ENCODE measurements at places on chromosomes 4 and X.

DNA sequence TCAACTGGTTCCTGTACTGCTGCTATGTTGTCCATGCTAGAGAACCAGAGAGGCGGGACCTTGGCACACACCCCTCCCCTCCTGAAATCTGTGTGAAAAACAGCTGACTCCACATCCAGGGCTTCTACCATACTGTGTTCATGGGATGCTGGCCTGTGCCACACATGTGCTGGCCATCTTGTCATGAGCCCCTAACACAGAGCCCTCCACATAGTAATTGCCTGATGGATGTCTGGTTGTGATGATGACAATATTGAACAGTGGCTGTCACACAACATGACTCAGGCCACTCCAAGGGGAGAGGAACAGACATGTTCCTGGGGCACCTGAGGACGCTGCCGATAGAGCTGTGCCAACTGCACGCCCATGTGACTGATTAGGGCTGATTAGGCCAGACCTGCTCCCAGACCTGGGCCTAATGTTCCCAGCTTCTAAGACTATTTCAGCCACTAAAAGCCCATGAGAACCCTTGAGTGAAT lies 13.1 kb downstream of the SLC25A5 start:
- H3K4me1 ChIP-seq, result peaks cover 12% of the 10 kb centered on the region
- no peak overlapping the region for H3K4me3 ChIP-seq
- no peak overlapping the region for H3K27ac ChIP-seq
- H3K27me3 ChIP-seq, result no peaks in the 10 kb centered on the region
- DNase-seq, result no peak

DNA sequence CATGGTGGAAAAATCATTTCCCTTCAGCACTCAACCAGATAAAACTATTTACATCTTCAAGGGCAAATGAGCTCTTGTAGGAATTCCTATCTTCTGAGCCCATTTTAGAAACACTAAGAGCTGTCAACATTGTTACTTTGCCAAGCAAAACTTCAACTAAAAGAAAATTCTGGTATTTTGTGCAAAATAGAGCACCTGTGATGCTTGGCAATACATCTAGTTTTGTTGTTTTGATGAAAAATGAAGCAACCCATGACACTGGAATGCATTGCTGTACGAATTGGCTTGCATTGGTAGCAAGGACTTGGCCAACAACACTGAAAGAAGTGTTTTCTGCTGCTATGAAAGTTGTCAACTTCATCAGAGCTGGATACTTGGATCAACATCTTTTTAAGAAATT lies 194.4 kb downstream of the COX18 start:
- H3K27me3 ChIP-seq, result no peaks in the 10 kb centered on the region
- no peaks in the 10 kb centered on the region for H3K36me3 ChIP-seq
- no peak for DNase-seq
- no peaks in the 10 kb centered on the region for H3K4me1 ChIP-seq
- no peak overlapping the region for H3K4me3 ChIP-seq
- H3K27ac ChIP-seq, result no peak overlapping the region

DNA sequence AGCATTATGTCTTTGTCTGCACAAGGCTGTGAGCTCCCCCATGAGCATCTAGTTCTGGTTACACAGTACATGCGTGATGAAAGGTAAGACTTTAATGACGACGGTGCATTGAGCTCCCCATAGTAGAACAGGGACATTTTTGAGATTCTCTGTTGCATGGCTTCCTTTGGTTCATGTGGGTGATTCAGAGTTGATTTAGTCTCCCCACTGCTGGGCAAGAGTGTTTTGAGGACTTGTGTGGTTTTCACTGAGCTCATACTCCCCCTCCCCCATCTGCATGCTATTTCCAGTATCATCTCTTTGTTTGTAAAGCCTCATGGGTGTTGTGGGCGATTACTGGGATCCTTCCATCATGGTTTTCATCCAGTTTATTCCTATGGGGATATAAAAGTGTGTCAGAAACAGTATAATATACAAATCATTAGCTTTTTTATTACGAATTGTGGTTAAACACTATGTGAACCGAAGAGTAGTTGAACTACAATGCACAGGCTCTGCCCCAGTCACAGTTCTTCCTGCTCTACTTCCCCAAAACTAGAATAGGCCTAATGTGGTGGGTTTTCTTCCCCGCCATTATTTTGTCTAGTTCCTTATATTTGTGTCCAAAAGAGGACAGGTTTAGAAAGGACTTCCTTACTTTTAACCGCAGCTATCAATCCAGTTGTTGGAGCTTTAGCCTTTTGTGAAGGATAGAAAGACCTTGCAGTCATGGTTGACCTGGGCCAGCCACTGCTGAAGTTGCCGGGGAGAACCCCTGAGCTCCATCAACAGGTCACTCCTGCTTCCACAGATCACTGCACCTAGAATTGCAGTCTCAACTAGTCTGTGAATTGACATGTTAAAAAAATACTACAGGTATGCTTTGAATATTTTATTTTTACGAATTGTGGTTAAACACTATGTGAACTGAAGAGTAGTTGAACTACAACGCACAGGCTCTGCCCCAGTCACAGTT lies 30.4 kb downstream of the KIT start:
- DNase-seq, result no peak
- no peak overlapping the region for H3K27ac ChIP-seq
- no peaks in the 10 kb centered on the region for H3K27me3 ChIP-seq
- H3K36me3 ChIP-seq, result no peaks in the 10 kb centered on the region

DNA sequence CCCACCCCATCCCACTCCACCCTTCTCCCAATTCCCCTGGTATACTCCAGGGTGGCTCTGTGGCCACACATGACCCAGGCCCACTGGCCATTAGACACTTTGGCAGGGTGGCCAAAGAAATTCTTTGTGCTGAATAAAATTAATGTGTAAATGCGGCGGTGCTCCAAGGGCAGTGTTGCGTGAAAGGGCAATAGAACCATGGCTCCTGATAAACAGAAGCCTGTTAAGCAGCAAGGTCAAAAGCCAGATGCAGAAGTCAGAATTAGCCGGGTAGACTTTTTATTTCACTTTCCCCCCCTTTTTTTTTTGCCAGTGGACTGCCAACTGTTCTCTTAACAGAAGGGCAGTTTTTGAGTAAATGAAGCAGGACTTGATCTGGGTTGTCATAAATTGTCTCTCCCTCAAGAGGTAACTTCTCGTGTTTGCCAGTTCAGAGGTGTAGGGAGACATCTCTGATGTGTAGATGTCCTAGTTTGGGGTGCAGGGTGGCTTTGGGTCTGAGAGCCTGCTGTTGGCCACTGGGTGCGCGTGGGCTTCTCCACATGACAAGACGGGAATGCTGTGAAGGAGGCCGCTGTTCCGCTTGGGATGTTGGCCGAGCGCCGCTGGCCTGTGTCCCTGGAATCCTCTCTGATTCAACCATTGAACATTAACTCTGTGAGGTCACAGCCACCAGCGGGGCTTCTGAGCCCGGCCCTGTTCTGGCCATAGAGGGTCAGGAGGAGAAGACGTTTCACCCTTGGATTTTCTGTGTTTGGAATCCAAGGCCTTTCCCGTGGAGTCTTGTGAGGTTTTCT lies 139.5 kb downstream of the TBL1X start:
- no peaks in the 10 kb centered on the region for H3K36me3 ChIP-seq
- no peak overlapping the region for H3K27ac ChIP-seq
- no peaks in the 10 kb centered on the region for H3K27me3 ChIP-seq
- no peak for DNase-seq

- peaks cover 3% of the 10 kb centered on the region for H3K27me3 ChIP-seq
- no peak for DNase-seq
- H3K4me1 ChIP-seq, result no peaks in the 10 kb centered on the region
- H3K36me3 ChIP-seq, result no peaks in the 10 kb centered on the region
- H3K4me3 ChIP-seq, result no peak overlapping the region
Measured at GRCh38 chr4:37528166-37528885, 157.8 kb downstream of the RELL1 start.

DNA sequence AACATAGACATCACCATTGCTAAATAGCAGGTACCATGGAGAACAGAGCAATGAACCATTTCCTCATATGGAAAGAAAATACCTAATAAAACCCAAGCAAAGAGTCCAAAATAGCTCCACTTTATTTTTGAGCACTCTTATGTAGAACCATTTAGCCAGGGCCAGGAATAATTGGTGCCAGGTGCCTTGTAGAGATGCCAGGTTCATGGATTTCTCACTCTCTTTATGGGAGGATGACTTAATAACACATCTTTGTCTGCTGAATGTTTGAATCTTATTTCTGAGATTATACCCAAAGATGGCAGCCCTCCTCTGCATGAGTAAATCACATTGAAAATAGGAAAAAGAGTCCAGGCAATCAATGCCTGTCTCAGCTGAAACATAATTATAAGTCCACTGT lies 212.3 kb upstream of the SFRP2 start:
- H3K4me3 ChIP-seq, result no peak overlapping the region
- DNase-seq, result no peak
- peaks cover 5% of the 10 kb centered on the region for H3K27me3 ChIP-seq

- no peaks in the 10 kb centered on the region for H3K36me3 ChIP-seq
- H3K27me3 ChIP-seq, result no peaks in the 10 kb centered on the region
- DNase-seq, result no peak
- no peak overlapping the region for H3K4me3 ChIP-seq
- H3K4me1 ChIP-seq, result no peaks in the 10 kb centered on the region
- H3K27ac ChIP-seq, result no peak overlapping the region
Measured at GRCh38 chr4:107891299-107891698, 40.0 kb upstream of the CYP2U1 start.

DNA sequence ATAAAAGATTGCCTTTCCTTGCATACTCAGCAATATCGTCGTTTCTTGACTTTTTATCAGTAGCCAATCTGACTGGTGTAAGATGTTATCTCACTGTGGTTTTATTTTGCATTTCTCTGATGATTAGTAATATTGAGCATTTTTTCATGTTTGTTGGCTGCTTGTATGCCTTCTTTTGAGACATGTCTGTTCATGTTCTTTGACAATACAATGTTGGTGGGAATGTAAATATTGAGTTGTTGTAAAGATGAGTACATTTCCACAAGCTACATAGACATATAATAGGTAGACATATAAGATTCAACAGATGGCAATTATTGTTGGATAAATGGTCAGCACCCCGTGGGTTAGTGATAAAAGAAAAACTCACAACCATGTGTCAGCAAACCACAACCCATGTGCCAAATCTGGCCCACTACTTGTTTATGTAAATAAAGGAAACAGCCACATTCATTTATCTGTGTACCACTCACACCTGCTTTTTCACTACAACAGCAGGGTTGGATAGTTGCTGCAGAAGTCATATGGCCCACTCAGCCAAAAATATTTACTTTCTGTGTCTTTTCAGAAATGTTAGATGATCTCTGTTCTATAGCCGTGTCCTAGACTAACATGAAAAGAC lies 153.1 kb upstream of the VCX start:
- no peak overlapping the region for H3K4me3 ChIP-seq
- no peaks in the 10 kb centered on the region for H3K27me3 ChIP-seq

GRCh38 chr4:136489101-136489500 lies 1043.2 kb downstream of the PCDH18 start:
- H3K27me3 ChIP-seq, result no peaks in the 10 kb centered on the region
- H3K27ac ChIP-seq, result no peak overlapping the region
- H3K36me3 ChIP-seq, result no peaks in the 10 kb centered on the region

DNA sequence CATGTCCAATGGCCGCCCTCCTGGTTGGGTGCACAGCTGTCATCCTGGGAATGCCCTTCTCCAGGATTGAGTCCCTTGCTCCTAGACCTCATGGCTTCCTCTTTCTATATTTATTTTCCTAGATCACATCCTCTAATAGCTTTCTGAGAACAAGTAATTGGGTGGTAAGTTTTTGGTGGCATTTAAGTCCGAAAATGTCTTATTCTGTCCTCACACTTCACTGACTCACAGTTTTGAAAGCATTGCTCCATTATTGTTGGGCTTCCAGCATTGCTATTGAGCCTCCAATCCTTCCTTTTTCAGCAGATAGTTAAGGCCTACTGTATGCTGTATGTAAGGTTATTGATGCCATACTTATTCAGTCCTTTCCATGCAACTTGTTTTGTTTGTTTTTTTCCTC lies 25.9 kb downstream of the PGM2 start:
- no peaks in the 10 kb centered on the region for H3K27me3 ChIP-seq
- no peak for DNase-seq
- no peaks in the 10 kb centered on the region for H3K4me1 ChIP-seq
- no peak overlapping the region for H3K27ac ChIP-seq

GRCh38 chr4:42234817-42235216 lies 82.4 kb upstream of the BEND4 start:
- H3K27me3 ChIP-seq, result no peaks in the 10 kb centered on the region
- H3K36me3 ChIP-seq, result no peaks in the 10 kb centered on the region
- no peak for DNase-seq
- H3K4me1 ChIP-seq, result no peaks in the 10 kb centered on the region
- H3K4me3 ChIP-seq, result no peak overlapping the region

- no peak overlapping the region for H3K27ac ChIP-seq
- H3K4me1 ChIP-seq, result no peaks in the 10 kb centered on the region
- DNase-seq, result no peak
Measured at GRCh38 chr4:87050596-87050995, 115.8 kb downstream of the AFF1 start.

DNA sequence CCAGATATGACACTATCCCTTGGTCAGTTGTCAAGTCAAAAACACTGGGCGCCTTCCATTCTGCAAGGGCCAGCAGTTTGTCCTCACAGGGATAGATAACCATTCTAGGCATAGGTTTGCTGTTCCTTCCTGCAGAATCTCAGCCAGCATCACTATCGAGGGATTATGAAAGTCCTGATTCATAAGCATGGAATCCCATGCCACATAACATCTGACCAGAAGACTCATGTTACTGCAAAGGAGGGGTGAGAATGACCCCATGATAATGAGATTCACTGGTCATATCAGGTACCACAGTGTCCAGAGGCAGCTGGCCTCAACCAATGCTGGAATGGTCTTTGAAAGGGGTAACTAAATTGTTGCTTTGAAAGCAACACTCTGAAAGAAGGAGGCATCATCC lies 84.7 kb downstream of the OTC start:
- no peak overlapping the region for H3K27ac ChIP-seq
- H3K4me1 ChIP-seq, result no peaks in the 10 kb centered on the region
- H3K4me3 ChIP-seq, result no peak overlapping the region
- H3K27me3 ChIP-seq, result peaks cover 1% of the 10 kb centered on the region
- H3K36me3 ChIP-seq, result no peaks in the 10 kb centered on the region

GRCh38 chr4:78150543-78150864 lies 93.4 kb downstream of the FRAS1 start:
- H3K4me3 ChIP-seq, result no peak overlapping the region
- no peak for DNase-seq
- no peaks in the 10 kb centered on the region for H3K27me3 ChIP-seq
- H3K27ac ChIP-seq, result no peak overlapping the region
- H3K4me1 ChIP-seq, result no peaks in the 10 kb centered on the region
- no peaks in the 10 kb centered on the region for H3K36me3 ChIP-seq

GRCh38 chr4:141028024-141028529 lies 105.2 kb downstream of the RNF150 start:
- no peaks in the 10 kb centered on the region for H3K27me3 ChIP-seq
- H3K27ac ChIP-seq, result no peak overlapping the region
- H3K4me3 ChIP-seq, result no peak overlapping the region
- no peaks in the 10 kb centered on the region for H3K4me1 ChIP-seq
